ENCODE measurements at places on chromosomes 12 and 14.

- no peak for DNase-seq
These were observed 7.1 kb downstream of the POP5 start for GRCh38 chr12:120574106-120574505.

- DNase-seq = no peak
These were observed 14.7 kb downstream of the PIK3C2G start for GRCh38 chr12:18275981-18276380.

DNA sequence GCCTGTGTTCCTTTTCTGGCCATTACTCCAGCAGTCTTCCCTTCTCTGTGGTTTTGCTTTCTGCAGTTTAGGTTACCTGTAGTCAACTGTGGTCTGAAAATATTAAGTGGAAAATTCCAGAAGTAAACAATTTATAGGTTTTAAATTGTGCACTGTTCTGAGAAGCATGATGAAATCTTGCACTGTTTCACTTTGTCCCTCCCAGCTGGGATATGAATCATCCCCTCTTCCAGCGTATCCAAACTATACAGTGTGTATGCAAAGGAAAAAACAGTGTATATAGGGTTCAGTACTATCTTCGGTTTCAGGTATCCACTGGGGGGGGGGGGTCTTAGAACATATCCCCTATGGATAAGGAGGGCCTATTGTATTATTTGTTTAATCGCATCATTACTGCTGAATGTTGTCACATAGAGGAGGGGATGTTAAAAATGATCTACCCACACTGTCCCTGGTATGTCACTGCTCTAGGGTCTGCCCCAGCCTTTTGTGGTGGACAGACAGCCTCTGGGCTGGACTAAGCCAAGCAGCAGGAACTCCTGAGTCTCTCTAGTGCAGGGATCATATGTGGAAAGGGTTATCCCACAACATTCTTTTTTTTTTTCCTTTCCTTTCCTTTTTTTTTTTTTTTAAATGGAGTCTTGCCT lies 109.1 kb upstream of the MAX start:
- DNase-seq = no peak

GRCh38 chr14:86787717-86788116 lies 1205.3 kb downstream of the GALC start:
- DNase-seq = no peak

GRCh38 chr12:104219908-104220404 lies 4.4 kb downstream of the TXNRD1 start:
- DNase-seq = peak; percentile 9

Data from stimulated activated CD8-positive, alpha-beta memory T cell treated with anti-CD3 and anti-CD28 coated beads, Interleukin-15, amount 100 ng/mL, for 24 hours (primary cell).